HT-29 (cell line): ENCODE measurements at places on chromosomes 4 and X.

DNA sequence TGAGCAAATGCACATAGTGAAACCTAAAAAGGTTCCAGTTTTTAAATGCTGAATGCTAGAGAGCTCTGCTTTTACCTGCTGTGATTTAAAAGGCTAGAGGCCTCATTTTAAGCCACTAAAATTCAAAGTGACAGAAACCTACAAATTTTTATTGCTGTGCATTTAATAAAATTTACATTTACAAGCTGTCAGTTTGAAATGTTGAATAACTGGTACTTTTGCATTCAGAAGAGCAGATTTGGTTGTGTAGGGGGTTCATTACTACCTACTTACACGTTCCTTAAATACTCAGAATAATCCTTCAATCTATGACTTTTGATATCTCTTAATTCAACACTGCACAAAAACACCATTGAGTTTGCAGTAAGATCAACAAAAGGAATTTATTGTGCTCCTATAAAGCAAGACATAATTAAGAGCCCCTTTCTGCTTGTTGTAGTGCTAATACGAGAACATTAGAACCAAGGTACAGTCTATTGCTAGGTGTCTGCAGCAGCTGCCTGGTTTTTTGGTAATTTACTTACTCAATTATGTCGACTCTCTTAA is 27.9 kb downstream of the NKX3-2 start:
- no peak for DNase-seq

DNA sequence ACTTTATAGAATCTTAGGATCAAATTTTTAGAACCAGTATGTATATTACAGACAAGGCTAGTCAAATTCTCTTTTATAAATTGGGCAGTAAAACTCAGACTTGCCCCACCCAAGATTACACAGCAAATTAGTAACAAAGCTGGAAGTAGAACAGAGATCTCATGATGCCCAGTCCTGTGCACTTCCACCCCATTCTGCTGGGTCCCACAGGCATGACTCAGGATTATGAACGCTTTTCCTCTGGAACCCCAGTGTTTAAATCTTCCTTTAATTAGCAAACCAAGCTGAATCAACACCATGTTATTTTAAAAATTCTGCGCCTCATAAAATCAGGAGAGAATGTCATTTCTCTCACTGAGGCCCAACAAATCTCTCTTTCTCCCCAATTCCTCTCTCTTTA is 1.5 kb upstream of the IL13RA2 start:
- DNase-seq = no peak

DNA sequence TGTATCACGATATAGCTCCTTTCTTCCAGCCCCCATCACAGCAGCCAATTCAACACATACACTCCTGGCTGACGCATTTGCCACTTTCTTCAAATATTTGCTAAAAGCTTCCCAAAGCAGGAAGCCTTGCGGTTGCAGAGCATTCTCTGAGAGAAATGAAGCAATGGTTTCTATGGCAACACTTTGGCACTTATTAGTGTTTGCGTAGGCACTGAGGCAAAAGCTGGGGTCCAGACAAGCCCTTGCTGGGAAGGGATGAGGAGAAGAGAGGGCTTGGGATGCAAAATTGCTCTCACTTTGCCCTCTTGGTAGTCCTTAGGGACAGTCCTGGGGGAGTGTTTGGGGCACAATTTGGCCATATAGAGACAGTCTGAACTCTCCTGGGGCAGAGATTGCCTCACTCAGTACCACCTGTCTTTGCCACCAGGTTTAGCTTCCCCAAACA is 55.0 kb upstream of the PAK3 start:
- DNase-seq = no peak

- peak; percentile 23 for DNase-seq
Observed at GRCh38 chr4:144572660-144573059, 73.3 kb upstream of the HHIP start.

DNA sequence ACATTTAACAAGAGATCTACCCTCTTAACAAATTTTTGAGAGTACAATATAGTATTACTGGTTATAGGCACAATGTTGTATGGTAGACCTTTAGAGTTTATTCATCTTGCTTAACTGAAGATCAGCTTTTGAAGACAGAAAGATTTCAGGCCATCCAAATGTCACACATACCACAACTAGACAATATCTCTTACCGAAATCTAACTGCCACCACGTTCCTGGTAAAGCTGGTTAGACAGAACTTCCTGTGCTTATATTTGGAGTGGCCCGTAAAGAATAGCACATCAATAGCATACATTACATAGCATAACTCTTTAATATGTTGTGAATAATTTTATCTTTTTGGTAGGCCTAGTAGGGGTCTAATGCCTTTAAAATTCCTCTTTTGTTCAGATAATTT is 29.8 kb upstream of the ARHGEF6 start:
- no peak for DNase-seq

- no peak for DNase-seq
Observed at GRCh38 chr4:3647421-3647820, 115.2 kb upstream of the LRPAP1 start.

GRCh38 chr4:83709627-83710026 is 173.7 kb downstream of the GPAT3 start:
- no peak for DNase-seq

- DNase-seq = no peak
Observed at GRCh38 chrX:107713543-107714205, 61.9 kb downstream of the TSC22D3 start.

DNA sequence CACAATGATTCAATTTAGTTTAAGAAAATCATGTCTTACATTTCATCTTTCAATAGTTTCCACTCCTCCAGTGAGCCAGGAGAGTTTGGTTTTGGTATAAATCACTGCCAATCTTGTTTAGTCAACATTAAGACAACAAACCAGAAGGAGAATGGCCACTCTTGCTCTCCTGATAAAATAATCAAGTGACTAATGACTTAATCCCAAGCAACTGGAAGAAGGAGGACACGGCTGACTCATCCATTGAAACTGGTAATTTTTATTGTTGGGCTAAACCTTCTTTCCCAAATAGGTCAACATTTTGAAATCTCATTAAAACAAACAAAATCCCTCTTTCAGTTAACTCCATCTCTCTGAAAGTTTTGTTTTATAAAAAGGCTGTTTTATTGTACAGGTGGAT is 230.2 kb downstream of the CLCN4 start:
- no peak for DNase-seq

- DNase-seq = peak; percentile 97
Observed at GRCh38 chrX:19673375-19674040, 158.2 kb upstream of the MAP3K15 start.

GRCh38 chr4:108738003-108738706 is 24.7 kb downstream of the ETNPPL start:
- no peak for DNase-seq

GRCh38 chr4:126710935-126711334 is 921.8 kb upstream of the INTU start:
- no peak for DNase-seq

- DNase-seq = no peak
Observed at GRCh38 chrX:136586386-136586785, 54.4 kb downstream of the VGLL1 start.

GRCh38 chrX:1354036-1355019 is 17.7 kb downstream of the IL3RA start:
- DNase-seq = no peak

- DNase-seq = no peak
Observed at GRCh38 chrX:136523770-136524169, 8.2 kb upstream of the VGLL1 start.

GRCh38 chrX:103704863-103705262 is 5.8 kb upstream of the TMEM31 start:
- DNase-seq = no peak

- no peak for DNase-seq
Observed at GRCh38 chrX:106899276-106899675, 3.9 kb downstream of the RIPPLY1 start.

GRCh38 chr4:76654084-76654483 is 219.1 kb downstream of the SHROOM3 start:
- no peak for DNase-seq

DNA sequence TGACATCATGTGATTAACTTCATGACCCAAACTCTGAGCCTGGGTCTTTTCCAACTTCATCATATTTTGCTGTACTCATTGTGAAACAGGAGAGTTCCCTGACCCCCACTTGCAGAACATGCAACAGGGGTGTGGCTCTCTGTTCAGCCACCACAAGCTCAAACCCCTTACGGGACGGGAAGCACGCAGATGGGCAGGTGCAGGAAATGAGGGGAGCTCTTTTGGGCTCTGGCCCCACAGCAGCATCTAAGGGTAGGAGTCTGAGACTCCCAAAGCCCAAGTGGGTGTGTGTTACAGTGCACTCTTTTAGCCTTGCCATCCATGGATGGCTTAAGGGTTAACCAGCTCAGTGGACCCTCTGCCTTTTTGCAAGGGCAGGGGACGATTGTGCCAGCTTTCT is 599.5 kb upstream of the SMIM31 start:
- DNase-seq = no peak

GRCh38 chrX:124829930-124830329 is 483.6 kb downstream of the SH2D1A start:
- DNase-seq = no peak

GRCh38 chrX:109862433-109862832 is 129.4 kb upstream of the ACSL4 start:
- no peak for DNase-seq

DNA sequence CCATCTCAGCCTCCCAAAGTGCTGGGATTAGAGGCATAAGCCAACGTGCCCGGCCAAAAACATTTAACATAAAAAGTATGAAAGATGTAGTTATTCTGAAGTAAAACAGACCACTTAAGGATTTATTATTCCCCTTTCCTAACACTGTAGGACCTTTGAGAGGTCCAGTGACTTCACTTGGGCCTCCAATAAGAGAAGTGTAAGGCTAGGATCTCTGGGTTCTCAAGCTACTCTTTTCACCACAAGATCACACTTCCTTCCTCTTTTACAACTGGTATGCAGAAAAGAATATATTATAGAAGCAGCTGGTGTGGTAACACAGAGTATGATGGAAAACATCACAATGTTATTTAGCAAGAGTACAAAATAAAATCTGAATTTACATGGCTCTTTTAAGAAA is 30.2 kb upstream of the CCNG2 start:
- DNase-seq = no peak

- DNase-seq = no peak
Observed at GRCh38 chr4:146638786-146639505, at the start of gene POU4F2. Gene POU4F2, plus strand, starts transcription at chr4:146638893. Its CDS starts 248 bp downstream, at chr4:146639141.

GRCh38 chr4:51885363-51885762 is 42.4 kb downstream of the DCUN1D4 start:
- peak; percentile 33 for DNase-seq

GRCh38 chr4:78845472-78845871 is 69.3 kb downstream of the BMP2K start:
- DNase-seq = no peak

- DNase-seq = peak; percentile 36
Observed at GRCh38 chr4:56530269-56531148, 24.9 kb downstream of the ARL9 start.

GRCh38 chrX:49184294-49185281 is 1.6 kb downstream of the PRICKLE3 start:
- DNase-seq = peak; percentile 94

- DNase-seq = peak; percentile 47
Observed at GRCh38 chrX:132022198-132022966, 720 bp upstream of the STK26 start.

GRCh38 chr4:87848622-87849351 is 16.0 kb downstream of the MEPE start:
- DNase-seq = peak; percentile 64

- no peak for DNase-seq
Observed at GRCh38 chr4:21535898-21536297, 412.7 kb downstream of the KCNIP4 start.

DNA sequence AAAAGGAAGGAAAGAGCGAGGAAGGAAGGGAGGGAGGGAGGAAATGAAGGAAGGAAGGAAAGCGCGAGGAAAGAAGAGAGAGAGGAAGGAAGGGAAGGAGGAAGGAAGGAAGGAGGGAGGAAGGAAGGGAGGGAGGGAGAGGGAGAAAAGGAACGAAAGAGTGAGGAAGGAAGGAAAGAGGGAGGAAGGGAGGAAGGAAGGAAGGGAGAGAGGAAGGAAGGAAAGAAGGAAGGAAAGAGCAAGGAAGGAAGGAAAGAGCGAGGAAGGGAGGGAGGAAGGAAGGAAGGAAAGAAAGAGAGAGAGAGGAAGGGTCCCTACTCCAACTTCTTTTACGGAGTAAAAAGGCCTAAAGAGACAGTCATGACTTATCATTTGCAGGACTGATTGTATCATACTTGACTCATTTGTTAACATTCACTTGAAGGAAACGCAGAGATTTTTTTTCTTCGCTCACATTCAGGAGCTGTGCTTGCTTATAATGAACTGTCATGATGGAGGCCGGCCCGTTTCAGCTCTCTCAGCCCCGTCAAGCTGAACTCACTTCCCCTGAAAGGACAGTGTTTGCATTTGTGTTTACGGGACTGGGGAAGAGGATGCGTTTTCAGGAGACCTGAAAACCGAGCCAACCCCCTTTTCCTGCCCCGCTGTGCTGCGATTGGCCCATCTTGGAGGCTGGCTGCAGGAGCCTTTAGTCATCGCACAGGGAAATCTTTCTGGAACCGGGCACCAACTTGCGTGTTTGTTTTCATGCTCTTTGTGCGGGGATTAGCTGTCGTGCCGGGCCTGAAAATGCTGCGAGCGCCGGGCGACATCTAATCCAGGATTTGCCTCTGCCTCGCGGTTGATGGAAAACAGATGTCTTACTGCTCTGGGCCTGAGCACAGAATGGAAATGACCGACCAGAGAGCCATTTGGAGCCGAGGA is 17.8 kb downstream of the TRIM2 start:
- no peak for DNase-seq

- DNase-seq = no peak
Observed at GRCh38 chr4:6753103-6753560, 29.4 kb upstream of the KIAA0232 start.

DNA sequence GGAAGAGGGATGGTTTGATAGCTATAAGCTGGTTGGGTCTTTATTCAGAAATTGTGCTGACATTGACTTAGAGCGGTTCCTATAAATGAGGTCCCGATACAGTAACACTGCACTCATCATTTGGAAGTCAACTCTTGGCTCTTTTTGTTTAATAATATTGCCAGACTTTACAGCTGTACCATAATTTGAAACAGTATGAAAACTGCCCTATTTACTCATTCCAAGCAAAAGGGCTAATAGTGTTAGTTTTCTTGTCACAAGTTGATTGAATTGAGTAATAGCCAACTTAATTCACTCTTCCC is 128.4 kb upstream of the LIMCH1 start:
- DNase-seq = no peak

DNA sequence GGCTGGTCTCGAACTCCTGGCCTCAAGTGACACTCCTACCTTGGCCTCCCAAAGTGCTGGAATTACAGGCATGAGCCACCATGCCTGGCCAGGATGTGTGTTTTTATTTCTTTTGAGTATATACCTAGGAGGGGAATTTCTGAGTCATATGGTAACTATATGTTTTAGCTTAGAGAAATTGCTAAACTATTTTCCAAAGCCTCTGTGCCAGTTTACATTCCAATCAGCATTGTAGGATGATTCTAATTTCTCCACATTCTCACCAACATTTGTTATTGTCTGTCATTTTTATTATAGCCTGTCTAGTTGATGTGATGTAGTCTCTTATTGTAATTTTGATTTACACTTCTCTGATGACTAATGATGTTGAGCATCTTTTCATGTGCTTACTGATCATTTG is 1576.0 kb downstream of the RPA4 start:
- no peak for DNase-seq

DNA sequence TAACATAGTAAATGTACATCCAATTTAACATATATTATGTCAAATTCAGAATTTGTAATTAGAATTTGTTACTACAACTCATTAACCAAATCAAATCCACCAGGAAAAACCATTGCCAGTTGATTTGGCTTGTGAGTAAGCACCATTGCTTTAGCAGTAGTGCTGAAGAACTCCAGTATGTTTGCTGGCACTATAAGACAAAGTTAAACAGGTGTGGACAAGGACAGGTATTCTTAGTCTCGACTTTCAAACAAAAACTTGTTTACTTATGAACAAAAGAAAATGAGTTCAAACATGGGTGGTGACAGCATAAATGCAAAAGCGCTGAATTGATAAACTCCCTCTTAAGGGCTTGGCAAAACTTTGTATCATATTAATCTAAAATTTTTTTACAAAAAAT is 1.3 kb upstream of the ADH7 start:
- DNase-seq = no peak
